NCI-H1105 treated with DMSO at 0.1 percent for 48 hours (cell line): ENCODE measurements at places on chromosomes 1 and 21.

- DNase-seq, result no peak
These were observed 115.2 kb downstream of the LRRC40 start for GRCh38 chr1:70090141-70090540.

- no peak for DNase-seq
These were observed 54.2 kb downstream of the EIF2B3 start for GRCh38 chr1:44932151-44932550.

DNA sequence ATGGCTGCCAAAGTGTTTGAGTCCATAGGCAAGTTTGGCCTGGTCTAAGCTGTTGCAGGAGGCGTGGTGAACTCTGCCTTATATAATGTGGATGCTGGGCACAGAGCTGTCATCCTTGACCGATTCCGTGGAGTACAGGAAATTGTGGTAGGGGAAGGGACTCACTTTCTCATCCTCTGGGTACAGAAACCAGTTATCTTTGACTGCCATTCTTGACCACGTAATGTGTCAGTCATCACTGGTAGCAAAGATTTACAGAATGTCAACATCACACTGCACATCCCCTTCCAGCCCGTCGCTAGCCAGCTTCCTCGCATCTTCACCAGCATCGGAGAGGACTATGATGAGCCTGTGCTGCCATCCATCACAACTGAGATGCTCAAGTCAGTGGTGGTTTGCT lies 215.8 kb upstream of the JUN start:
- DNase-seq, result no peak

GRCh38 chr1:152110365-152110859 lies 4.8 kb downstream of the TCHH start:
- peak; percentile 32 for DNase-seq

DNA sequence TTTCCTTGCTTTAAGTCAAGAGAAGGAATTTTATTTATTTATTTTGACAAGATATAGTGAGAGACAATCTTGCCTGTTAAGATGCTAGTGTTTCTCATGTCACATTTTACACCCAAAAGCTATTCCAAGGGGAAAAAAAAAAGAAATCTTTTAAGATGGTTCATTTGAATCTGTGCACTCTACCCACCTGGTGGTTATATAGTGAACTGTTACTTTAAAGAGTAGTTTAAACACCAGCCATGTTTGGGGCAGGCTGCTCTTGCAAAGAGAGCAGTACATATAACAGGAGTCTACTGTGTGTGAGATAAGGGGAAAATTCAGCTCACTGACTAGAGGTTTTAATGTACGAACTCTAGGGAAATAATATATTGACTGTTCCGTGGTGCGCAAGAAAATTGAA lies 3.3 kb upstream of the ELAVL4 start:
- DNase-seq, result peak; percentile 10

- no peak for DNase-seq
These were observed 71.5 kb upstream of the PTGFR start for GRCh38 chr1:78419309-78419708.
